Activated CD4-positive, alpha-beta T cell treated with anti-CD3 and anti-CD28 coated beads for 48 hours (primary cell): ENCODE measurements at places on chromosomes 7 and 10.

- DNase-seq = no peak
These were observed 23.1 kb downstream of the NRBF2 start for GRCh38 chr10:63156236-63156635.

DNA sequence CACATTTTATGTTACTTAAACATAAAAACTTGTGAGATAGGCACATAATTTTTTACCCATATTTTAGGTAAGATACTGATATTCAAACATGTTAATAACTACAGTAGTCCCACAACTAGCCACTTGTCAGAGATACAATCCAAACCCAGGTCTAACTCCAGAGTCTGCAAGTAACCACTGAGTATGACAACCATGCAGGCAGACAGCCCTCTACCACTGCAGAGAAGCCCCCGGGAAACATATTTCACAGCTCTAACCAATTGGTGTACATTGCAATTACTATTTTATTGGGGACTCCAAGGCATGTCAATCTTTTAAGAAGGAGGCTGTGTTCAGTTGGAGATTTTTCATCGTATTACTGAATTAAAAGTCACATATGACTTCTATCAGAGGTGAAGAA lies 107.2 kb upstream of the FAM133B start:
- DNase-seq = no peak

DNA sequence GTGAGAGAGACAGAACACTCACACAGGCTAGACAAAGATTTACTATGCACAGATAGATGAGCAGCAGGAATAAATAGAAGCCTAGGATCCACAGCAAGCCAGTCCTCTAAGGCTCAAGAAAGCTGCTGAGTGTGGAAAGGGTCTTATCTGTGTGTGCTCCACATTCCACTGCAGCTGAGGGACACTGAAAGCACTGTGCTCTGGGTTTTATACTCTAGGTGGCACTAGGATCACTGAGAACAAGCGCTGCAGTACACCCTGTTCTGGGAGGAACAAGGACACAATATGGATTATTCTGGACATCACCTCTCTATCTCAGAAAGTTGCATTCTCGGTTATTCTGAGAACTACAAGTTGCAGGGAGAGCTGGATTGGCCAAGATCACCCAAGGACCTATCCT lies 4.9 kb upstream of the KLHL7 start:
- no peak for DNase-seq

DNA sequence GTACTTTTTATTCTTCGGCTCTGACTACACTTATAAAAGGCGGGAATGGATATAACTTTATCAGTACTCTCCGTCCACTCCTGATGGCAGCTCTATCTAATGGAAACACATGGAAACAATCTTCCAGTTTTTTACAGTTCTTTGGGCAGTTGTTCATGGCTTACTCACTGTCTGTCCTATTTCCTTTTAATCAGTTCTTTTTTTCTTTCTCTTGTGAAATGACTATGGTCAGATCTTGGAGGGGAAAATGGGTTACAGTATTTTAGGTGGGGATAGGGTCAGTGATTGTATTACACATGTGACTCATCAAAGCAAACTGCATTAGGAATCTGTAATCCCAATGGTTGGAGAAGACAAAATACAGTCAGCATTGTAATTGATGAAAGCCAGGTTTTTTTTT lies 112.4 kb downstream of the BICC1 start:
- DNase-seq = no peak

DNA sequence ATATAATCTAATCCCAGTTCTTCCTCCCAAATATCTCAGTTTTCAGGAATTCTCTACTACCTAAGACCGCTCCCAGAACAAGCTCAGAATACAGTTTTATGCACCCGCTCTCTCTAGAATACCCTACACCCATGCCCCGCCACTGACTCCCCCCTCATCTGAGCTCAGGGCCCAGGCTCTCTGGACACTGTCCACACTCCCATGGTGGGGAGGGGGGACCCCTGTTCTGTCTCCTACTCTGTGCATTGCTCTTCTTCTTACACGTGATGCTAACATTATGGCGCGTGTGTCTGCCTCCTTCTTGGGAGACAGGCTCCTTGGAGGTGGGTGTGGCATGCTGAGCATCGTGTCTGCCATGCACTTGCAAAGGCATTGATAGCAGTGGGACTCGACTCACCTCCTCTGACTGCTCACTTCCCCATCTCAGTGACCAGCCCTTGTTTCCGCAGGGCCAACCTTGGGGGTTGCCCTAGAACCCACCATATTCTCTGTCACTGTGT lies 127.9 kb downstream of the TCERG1L start:
- no peak for DNase-seq

- DNase-seq = no peak
These were observed 84.8 kb downstream of the ELMO1 start for GRCh38 chr7:37363536-37364491.

DNA sequence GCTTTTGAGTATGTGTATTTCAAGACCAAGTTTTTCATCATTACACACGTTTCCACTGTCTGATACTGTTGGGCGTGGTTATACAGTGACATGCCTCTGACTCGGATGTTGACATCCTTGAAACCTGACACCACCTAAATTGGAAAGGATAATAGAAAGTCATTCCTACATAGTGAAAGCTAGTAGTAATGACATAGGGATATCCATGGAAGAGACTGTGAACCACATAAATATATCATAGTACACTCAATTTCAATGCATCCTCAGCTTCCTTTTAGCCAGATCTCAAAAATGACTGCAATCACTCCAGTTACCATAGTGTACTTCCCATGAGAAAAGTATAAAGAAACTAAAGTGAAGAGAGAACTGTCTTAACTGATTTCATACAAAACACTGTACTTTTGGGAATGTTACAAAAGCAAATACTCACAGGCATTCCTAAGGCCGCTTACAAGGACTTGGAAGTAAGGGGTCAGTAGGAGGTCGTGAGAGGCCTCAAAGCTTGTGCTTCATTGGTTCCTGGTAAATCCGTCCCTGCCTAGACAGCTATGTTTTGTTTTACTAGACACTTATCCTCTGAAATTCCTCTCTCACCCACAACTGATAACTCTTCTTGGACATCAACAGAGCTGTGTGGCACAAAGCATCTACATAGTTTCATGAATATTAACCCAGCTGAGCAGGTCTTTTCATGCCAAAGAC lies 71.8 kb upstream of the VWDE start:
- DNase-seq = no peak

- no peak for DNase-seq
These were observed 212.4 kb upstream of the MTPN start for GRCh38 chr7:136189506-136189998.
